ENCODE measurements at places on chromosomes 7 and 10.

DNA sequence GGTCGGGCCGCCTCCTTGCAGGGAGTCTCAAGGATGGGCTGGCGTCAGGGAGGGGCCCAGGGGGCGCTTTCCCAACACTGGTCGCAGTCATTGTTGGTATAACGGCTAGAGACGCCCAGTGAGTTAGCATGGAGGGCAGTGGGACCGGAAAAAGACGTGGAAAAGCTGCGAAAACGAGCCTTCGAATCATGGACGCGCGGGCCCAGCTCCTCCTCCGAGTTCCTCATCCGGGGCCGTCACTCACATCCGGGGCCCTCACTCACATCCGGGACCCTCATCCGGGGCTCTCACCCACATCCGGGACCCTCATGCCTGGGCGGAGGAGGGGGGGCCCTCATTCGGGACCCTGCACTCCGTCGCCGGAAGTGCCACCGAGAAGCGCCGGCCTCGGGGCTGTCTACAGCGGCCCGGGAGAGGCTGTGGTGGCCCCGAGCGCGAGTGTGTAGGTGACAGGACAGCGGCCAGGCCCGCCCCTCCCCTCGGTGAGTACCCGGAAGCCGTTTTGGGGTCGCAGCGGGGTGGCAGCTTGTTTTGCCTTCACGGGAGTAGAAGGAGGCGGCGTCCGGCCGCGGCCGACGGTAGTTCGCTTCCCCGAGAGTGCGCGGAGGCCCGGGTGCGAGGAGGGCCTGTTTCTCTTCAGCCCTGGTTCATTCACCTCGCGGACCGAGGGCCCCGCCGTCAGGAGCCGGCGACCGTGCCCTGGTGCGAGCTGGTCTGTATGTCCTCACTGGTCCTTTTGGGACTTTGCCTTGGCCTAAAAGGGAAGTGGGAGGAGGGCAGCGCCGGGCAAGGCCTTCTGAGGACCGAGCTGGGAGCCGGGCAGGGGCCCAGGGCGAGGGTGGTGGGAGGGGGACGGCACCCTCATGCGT, at the start of gene ZNF655:
Gene ZNF655 (plus strand): TSS at position 337 of the 869 bp plus-strand sequence. CDS start 1,918 bp downstream, outside the sequence.
- peaks cover 82% of the 10 kb centered on the region for H3K4me1 ChIP-seq
- peak; percentile 97 for DNase-seq
- H3K4me3 ChIP-seq: peak within 1 kb of the TSS; percentile 36
- H3K36me3 ChIP-seq: peaks cover 31% of the 10 kb centered on the region

- no peaks in the 10 kb centered on the region for H3K4me1 ChIP-seq
- peaks cover 8% of the 10 kb centered on the region for H3K36me3 ChIP-seq
- H3K4me3 ChIP-seq: no peak overlapping the region
- no peaks in the 10 kb centered on the region for H3K27me3 ChIP-seq
- DNase-seq: no peak
These were observed 98.9 kb downstream of the NEURL1 start for GRCh38 chr10:103592186-103593021.

DNA sequence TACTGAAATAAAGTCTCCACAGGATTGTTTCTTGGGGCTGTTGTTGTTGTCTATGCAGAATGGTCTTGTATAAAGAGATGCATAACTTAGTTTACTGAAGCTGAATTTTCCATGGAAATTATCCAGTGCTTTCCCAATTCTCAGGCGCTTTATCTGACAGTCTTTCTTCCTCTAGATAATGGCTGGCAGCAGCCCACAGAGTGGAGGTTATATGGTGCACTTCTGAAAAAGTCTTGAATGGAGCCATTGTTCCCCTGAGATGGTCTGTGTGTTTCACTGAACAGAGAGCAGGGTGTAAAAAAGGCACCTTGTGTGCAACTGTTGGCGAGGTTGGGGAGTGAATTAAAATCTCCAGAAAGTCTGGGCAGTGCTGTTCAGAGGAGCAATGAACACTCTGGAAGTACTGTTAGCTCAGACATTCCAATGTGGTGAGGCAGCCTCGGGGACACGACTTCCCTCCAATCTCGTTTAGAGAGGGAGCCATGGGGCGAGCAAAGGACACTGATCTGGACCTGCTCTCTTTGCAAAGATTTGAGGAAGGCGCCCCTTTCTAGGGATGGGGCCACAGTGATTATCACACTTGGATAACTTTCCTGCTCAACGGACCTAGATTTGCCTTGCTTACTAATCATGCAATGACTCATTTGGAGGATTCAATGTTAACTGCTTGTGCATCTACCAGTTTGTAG, 2.0 kb upstream of the PLCE1 start:
- peaks cover 63% of the 10 kb centered on the region for H3K27me3 ChIP-seq
- H3K4me3 ChIP-seq: no peak overlapping the region
- H3K4me1 ChIP-seq: no peaks in the 10 kb centered on the region
- DNase-seq: no peak
- no peaks in the 10 kb centered on the region for H3K36me3 ChIP-seq
- no peak overlapping the region for H3K27ac ChIP-seq

DNA sequence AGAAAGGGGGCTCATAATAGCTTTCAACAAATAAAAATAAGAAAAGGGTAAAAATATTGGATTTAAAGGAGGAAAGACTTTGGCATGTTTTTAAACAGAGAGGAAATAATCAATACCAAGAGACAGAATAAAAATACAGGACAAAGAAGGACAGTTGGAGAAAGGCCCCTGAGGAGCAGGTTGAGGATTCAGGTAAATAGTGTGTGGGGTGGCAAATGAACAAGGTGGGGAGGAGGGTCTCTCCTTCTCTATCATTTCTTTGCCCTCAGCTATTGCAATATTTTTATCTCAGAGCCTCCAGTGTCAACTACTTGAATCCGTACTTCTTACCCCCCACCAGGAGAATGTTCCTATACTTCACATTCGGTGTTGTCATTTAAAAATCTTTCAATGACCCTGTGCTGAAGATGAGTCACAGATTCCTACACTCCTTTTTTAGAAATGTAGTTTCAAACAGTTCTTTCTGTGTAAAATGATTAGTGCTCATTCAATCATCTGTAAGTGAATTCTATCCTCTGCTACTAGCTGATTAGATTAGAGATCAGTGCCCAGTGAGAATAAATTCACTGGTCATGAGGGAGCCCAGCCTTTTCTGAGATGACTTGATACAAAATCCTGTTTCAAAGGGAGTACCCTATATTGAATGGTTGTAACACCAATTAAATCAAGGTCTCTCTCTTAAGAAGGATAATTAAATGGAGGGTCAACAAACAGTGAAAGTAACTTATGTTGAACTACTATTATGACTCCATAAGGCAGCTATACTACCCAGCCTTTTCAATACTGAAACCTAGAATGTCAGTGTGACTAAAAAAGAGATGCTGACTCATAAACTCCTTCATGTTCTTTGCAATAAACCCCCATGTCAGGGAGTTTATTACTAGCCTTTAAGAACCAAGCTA, 50.4 kb upstream of the WNT16 start:
- no peak overlapping the region for H3K4me3 ChIP-seq
- peaks cover 14% of the 10 kb centered on the region for H3K36me3 ChIP-seq
- H3K27ac ChIP-seq: no peak overlapping the region

GRCh38 chr7:19915596-19915995, 142.2 kb upstream of the TMEM196 start:
- H3K27ac ChIP-seq: no peak overlapping the region
- no peak for DNase-seq
- no peaks in the 10 kb centered on the region for H3K4me1 ChIP-seq
- no peaks in the 10 kb centered on the region for H3K36me3 ChIP-seq
- H3K4me3 ChIP-seq: no peak overlapping the region

- no peaks in the 10 kb centered on the region for H3K4me1 ChIP-seq
- H3K36me3 ChIP-seq: no peaks in the 10 kb centered on the region
- H3K27ac ChIP-seq: no peak overlapping the region
- no peaks in the 10 kb centered on the region for H3K27me3 ChIP-seq
These were observed 54.3 kb upstream of the PDGFA start for GRCh38 chr7:573933-574381.

- no peak overlapping the region for H3K4me3 ChIP-seq
- H3K27ac ChIP-seq: no peak overlapping the region
- peaks cover 19% of the 10 kb centered on the region for H3K36me3 ChIP-seq
- H3K4me1 ChIP-seq: no peaks in the 10 kb centered on the region
- DNase-seq: peak; percentile 62
- no peaks in the 10 kb centered on the region for H3K27me3 ChIP-seq
These were observed 9.6 kb upstream of the NDUFB2 start for GRCh38 chr7:140686921-140687320.

- no peaks in the 10 kb centered on the region for H3K36me3 ChIP-seq
- peaks cover 14% of the 10 kb centered on the region for H3K4me1 ChIP-seq
- H3K4me3 ChIP-seq: no peak overlapping the region
- DNase-seq: peak; percentile 81
- H3K27me3 ChIP-seq: no peaks in the 10 kb centered on the region
These were observed 335.3 kb upstream of the KLF6 start for GRCh38 chr10:4120096-4120853.

GRCh38 chr7:80413383-80413945, 98.4 kb downstream of the GNAT3 start:
- no peaks in the 10 kb centered on the region for H3K4me1 ChIP-seq
- no peak for DNase-seq
- H3K36me3 ChIP-seq: no peaks in the 10 kb centered on the region
- H3K4me3 ChIP-seq: no peak overlapping the region

DNA sequence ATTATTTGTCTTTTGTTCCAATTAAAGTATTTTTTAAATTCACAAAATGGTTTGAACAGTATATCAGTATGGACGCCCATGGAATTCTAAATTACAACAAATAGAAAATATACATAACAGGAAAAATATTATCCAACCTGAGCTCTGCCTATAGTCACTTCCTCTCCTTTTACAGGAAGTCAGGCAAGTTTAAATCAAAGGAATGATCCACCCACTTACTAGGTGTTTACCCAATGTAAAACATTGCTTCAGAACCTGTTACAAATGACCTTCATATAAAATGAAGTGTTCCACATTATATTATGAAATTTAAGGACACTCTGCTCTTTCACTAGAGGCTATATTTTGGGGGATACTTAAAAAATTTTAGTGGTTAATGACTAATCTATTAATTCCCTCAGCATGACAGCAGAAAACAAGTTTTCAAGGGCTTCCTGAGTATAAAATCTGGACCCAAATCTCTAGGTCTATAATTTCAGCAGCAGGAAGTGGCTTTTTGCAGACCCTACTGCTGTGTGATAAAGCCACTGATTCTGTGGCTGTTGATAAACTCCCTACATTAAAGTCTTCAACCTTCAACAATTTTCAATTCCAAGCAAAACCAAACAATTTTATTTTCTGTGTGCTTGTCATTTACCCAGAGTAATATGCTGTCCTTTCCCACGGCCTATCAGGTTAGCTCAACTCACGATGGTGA, 722.6 kb downstream of the GATA3 start:
- DNase-seq: no peak
- no peaks in the 10 kb centered on the region for H3K4me1 ChIP-seq
- no peaks in the 10 kb centered on the region for H3K27me3 ChIP-seq
- no peak overlapping the region for H3K4me3 ChIP-seq
- H3K27ac ChIP-seq: no peak overlapping the region

GRCh38 chr10:89853781-89854191, 152.4 kb downstream of the KIF20B start:
- H3K4me1 ChIP-seq: no peaks in the 10 kb centered on the region
- DNase-seq: no peak
- H3K27ac ChIP-seq: no peak overlapping the region
- no peak overlapping the region for H3K4me3 ChIP-seq
- no peaks in the 10 kb centered on the region for H3K27me3 ChIP-seq

DNA sequence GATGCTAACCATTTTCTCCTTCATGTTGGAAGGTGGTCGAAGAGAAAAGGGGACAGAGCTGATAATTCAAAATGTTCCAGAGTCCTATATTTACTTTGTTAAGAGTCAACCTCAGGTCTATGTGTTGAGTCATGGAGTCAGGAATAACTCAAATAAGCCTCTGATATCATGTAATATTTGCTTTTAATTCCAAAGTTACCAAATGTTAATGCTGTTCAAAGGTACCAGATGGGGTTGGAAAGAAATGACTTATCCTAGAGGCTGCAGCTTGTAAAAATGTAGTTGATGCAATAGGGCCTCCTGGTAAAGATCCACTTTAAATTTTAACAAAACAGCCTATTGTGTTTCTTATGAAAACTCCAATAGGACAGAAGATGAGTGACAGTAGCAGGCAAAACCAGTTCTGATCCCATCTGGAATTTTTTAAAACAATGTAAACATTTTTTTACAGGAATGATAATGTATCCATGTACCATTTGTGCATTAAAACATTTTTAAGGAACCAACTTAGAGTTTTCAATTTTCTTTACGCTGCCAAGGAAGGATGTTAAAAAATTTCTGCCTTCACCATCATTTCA, 218.2 kb downstream of the ANK3 start:
- no peak for DNase-seq
- H3K27ac ChIP-seq: no peak overlapping the region
- no peaks in the 10 kb centered on the region for H3K27me3 ChIP-seq
- H3K4me3 ChIP-seq: no peak overlapping the region
- peaks cover 41% of the 10 kb centered on the region for H3K36me3 ChIP-seq

DNA sequence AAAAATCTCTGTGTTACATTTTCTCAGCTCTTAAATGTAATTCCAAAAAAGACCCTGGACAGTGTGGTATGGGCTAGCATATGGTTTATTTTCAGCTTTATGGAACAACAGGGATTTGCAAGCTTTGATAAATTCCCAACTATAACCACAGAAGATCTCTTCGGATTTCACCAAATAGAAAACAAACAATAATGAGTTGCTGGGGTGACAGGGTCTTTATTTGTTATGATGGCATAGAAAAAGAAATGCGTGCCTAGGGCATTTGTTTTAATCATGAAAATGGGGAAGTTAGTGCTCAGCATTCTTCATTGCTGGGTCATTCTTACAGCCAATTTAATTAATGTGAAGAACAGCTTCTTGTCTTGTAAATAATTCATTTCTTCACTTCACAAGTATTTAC, 139.0 kb downstream of the LRRN3 start:
- H3K4me1 ChIP-seq: no peaks in the 10 kb centered on the region
- no peaks in the 10 kb centered on the region for H3K36me3 ChIP-seq
- H3K27me3 ChIP-seq: no peaks in the 10 kb centered on the region
- no peak overlapping the region for H3K27ac ChIP-seq
- DNase-seq: no peak

DNA sequence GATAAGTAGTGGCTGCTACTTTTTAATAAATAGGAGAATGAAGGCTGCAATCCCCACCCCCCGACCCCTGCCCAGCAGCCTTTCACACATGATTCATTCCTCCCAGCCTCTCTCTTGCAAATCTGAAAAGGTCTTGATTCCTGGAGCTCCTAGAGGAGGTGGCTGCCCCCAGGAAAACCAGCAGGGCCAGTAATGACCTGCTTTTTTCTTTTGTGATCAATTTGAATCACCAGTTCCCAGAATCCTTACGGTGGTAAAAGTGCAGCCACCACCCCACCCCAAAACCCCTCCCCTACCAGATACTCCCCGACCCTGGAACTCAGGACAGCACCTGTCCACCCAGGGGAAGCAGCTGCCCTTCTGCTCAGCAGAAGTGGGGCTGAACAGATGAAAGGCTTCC, 108.9 kb downstream of the C10orf105 start:
- H3K27me3 ChIP-seq: no peaks in the 10 kb centered on the region
- no peak for DNase-seq
- H3K4me3 ChIP-seq: no peak overlapping the region
- no peak overlapping the region for H3K27ac ChIP-seq
- peaks cover 23% of the 10 kb centered on the region for H3K4me1 ChIP-seq

DNA sequence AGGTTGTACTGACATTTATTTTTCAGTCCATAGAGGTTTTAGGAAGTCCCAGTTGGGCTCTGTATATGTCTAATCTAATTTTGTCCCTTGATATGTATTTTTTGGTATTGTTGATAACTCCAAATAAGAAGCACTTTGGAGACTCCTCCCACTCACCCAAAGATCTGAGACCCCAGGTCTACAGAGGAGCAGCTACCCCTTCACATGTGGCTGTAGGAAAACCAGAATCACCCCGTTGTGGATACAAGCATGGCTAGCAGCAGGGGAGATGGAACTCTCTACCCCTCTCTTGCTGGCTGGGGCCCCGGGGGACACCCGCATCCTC, 9.4 kb downstream of the HHEX start:
- peak overlapping the region; percentile 12 for H3K4me3 ChIP-seq
- peak overlapping the region; percentile 36 for H3K27ac ChIP-seq

All from spleen (tissue), 13 donors.